GM23248 (cell line): ENCODE measurements at places on chromosomes 5 and 9. TPM values are rescaled to one million over a fixed set of nuclear protein-coding genes. Genes with fewer than 3 reads are reported as not detected.

- no peak for DNase-seq
These were observed 8.0 kb downstream of the SH3RF2 start for GRCh38 chr5:145944328-145944727.

The LCP2 gene
- not detected in 2 replicates for polyA plus RNA-seq

DNA sequence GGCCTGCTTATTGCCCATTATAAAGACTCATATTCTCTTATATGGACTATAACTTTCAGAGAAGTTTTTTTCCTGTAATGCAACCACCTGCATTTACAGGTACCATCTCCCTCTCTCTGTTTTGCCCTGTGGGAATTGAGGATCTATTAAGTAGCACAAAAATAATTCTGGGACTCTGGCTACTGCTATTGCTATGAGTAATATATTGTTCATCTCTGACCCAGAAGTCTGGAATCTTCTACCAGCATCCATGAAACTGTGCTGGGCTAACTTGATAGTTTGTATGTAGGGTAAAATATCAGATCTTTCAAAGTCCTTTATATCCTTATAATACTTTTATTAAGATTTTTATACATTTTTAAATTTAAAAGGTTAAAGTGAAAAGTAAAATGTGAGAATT lies 607.2 kb downstream of the EFNA5 start:
- DNase-seq: peak; percentile 29

DNA sequence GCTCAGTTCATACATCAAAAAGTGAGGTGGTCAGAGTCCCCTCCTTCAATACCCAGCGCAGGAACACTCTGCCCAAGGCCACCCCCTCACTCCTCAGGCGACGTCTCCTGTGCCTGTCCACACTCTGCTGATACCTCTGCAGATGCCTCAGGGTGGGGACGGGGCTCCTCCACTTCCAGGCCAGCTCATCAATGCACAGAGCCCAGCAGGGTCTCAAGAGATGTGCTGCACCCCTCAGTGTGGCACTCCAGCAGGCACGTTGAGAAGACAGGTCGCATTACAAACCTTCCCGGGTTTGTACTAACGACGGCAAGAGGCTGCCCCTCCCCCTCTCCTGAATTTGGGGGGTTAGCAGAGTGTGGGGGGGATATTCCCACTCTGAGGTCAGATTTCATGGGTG lies 128.5 kb downstream of the ZNF354C start:
- DNase-seq: no peak
